ENCODE measurements at places on chromosomes 7 and 10. TPM values are rescaled to one million over a fixed set of nuclear protein-coding genes. Genes with fewer than 3 reads are reported as not detected.

GRCh38 chr7:34155220-34155908 lies 250.0 kb downstream of the BMPER start:
- no peak for DNase-seq

DNA sequence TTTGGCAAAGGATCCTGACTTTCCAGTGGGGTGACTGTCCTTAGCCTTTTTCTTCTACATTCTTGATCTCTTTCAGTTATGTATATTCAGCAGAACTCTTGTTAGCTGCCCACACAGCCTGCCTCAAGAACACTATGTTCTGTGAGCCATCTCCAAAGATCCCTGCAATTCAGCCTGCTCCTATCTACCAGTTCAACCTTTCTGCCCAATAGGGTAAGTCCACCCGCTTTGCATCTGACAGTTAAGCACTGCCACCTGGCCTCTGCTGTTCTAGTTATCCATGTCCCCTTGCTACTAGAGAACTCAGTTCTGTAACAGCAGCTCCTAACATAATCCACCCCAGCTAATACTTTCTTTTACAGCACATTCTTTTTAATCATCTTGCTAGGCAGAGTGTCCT lies 13.5 kb downstream of the OR9A2 start:
- DNase-seq = no peak

CCDC172 gene
- not detected for polyA plus RNA-seq

GRCh38 chr7:74029991-74030415 lies 2.0 kb downstream of the ELN start:
- no peak for DNase-seq

DNA sequence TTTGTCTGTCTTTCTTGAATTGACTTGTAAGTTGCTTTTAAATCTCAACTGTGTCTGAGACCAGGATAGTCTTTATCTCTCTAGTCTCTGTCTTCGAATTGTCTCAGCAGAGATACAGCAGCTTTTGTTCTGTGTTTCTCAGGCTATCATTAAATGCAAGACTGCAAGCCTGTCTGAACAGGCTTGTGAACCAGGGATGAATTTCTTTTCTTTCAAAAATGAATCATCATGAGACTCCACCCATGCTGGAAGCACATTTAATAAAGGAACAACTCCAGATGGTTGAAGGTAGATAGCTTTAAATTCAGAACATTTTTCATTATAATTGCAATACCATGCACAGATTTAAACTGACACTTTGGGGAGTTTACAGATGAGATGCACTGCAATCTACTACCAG lies 155.9 kb downstream of the SEC23IP start:
- DNase-seq = peak; percentile 1

GRCh38 chr7:17665029-17665428 lies 275.3 kb downstream of the SNX13 start:
- DNase-seq = no peak

DNA sequence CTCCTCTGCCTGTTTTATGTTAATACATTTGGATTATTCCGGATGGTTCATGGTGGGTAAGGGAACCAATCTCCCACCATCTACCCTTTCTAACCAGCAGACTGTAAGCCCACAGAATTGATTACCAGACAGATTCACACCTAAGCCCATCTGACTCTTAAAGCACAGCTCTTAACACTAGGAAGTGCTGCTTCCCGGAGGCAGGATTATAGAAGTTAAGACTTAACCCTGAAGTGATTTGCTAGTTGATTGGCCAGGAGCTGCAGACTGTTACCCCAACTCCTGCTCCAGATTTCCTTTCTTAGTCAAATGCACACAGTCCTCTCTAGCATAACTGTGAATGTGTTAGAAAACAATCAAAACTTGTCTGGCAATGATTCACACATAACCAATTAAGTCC lies 221.7 kb downstream of the CDK14 start:
- no peak for DNase-seq
